ENCODE measurements at places on chromosomes 6 and 20. TPM values are rescaled to one million over a fixed set of nuclear protein-coding genes. Genes with fewer than 3 reads are reported as not detected.
A peak's percentile ranks its signal among the peaks of the same experiment; 100 is the strongest.

The PRDM1 gene
- 1.4 TPM for total RNA-seq

DNA sequence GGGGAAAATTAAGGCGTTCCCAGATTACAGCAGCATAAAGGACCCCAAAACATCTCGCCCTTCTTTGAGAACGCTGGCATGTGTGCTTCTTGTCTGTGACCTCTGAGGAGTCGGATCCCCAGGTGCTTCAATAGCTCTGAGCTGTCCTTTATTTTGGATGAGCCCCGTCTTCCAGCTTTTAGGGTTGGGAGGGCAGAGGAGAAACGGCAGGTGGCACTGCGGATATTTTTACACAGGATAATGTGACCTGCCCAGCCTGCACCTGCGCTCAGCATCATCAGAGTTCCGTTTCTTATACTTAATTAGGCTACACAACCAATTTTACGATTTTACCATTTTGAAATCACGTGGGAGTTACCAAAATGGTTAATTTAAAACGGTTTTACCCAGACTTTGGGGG is 147.7 kb upstream of the RPS6KA2 start:
- DNase-seq: peak; percentile 10

The MDFI gene
- 11.9 TPM for total RNA-seq

The POM121L2 gene
- not detected for total RNA-seq

DNA sequence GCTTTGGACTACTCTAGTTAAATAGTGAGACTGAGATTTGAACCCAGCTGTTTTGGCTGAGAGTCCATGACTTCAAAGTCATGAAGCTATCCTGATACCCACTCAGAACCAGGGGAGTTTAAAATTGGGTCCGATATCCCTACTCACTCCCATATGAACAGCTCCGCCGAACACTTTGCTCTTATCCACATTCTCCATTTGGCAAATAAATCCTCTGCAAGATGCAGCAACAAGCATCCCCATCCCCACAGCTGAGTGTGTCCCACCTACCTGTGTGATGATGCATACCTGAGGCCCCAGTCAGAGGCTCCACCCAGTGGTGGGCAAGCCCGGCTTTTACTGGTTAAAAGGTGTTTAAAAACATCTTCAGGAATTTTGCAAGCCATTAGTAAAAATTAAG is 108.3 kb upstream of the SLC24A3 start:
- no peak for DNase-seq

The SLC22A7 gene
- not detected for total RNA-seq

The FAXC gene
- 0.40 TPM for total RNA-seq

DNA sequence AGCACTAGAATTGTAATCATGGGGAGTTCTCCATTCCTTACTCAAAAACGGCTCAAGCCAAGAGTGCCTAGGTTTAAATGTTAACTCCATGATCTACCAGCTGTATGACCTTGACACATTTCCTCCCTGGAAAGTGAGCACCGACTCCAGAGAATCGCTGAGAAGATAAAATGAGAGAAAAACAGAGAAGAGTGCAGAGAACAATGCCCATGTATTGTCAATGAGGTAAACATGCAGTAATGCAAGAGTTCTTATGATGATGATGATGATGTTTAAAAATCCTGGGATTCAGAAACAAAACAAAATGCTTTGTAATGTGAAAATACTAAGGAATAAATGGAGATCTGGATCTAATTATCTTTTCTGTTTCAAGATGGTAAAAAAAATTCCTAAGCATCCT is 64.8 kb upstream of the BEND6 start:
- DNase-seq: no peak

The CTAGE9 gene
- not detected for total RNA-seq

The EPM2A gene
- 42.3 TPM for total RNA-seq
